ENCODE measurements at places on chromosomes 7 and 10.

GRCh38 chr7:51312951-51313737 is 3.5 kb downstream of the COBL start:
- DNase-seq, result no peak

GRCh38 chr10:131041441-131041840 is 270.1 kb downstream of the TCERG1L start:
- DNase-seq, result peak; percentile 89

- DNase-seq, result no peak
Observed at GRCh38 chr10:119306514-119306951, 99.2 kb downstream of the GRK5 start.

- DNase-seq, result no peak
Observed at GRCh38 chr10:131653554-131654470, 247.0 kb upstream of the PPP2R2D start.

- DNase-seq, result no peak
Observed at GRCh38 chr7:44967571-44968446, 11.0 kb downstream of the MYO1G start.

DNA sequence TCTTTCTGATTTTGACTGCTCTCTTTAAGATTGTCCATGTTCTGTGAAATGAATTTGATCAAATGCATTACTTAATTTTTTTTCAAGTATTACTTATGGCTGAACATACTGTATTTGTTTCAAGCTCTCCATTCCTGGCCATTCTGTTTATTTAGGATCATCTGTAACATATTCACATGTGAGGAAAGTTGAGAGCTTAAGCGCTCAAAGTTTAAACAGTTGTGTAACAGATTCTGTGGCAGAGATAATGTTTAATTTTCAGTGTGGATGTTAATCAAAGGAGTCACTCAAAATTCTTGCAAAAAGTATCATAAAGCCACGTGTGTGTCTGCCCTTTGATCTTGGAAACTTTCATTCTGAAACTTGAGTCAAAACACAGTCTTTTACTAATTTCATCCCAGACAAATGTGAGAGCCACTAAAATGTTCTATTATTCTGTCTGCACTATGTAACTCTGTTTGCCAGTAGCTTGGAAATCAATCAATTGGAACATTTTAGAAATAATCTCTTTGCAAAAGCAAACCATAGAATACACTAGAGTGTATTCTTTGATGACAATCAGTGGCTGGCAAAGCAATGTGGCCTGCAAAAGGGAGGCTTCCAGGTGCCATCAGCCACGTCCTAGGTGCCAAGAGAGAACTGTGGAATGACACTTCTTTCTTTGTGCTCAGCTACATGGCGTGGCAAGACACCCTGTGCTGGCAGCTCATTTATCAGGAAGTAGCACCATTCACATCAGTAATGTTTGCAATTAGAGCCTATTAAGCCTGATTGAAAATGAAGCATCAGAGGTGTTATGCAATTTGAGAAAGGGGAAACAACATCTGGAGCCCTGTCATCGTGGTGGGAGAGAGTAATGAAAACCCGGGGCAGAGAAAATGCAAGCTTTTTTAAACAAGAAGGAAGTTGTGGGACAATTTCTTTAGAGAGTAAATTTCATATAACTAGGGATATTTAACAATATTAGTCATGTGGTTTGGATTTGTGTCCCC is 40.9 kb downstream of the ARL5B start:
- DNase-seq, result no peak

GRCh38 chr10:78844960-78845607 is 223.7 kb upstream of the ZMIZ1 start:
- peak; percentile 81 for DNase-seq
